ENCODE measurements at places on chromosomes 7 and 10. TPM values are rescaled to one million over a fixed set of nuclear protein-coding genes. Genes with fewer than 3 reads are reported as not detected.

The STEAP1B gene
- total RNA-seq: 22.7 TPM

GRCh38 chr10:44153918-44154670 lies 230.8 kb downstream of the CXCL12 start:
- DNase-seq: no peak

DNA sequence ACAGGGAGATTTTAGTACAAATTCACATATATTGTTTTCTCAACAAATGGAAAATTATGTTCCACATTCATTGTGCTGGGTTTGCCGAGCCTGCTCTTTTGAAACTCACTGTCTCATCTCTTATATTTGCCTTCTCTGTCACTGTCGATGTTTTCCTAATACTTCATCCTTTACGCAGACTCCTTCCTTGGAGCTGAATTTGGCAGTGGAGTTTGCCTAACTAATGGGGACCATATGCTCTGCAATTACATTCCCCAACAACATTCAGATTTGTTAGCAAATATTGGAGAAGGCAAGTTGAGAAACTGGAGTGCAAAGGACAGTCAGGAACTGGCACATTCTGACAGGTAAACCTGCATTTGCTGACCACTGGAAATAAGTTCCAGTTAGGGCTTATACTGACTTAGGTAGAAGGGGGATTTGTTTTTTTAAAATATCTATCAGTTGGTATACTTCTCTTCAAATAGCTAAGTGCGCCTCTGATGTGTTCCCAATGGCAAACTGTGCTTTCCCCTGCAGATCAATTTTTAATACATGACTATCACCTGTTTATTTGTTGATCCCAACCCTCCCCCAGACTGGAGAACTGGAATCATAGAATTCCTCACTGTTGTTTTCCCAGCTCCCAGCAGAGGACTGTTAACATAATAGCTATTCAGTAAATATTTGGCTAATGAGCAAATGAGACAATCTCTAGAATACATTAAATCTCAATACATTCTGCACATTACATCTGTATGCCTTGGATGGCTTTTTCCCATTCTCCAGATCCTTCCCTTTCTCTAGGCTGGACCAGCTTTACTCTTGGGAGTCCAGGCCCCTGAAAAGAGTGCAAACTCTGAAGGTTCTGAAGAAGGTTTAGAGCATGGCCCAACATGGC lies 769.3 kb downstream of the KCNMA1 start:
- DNase-seq: no peak

GRCh38 chr10:101903827-101904550 lies 60.4 kb upstream of the KCNIP2 start:
- DNase-seq: no peak

The CAMK1D gene
- total RNA-seq: 3.4 TPM

GRCh38 chr10:44419790-44420549 lies 35.1 kb upstream of the CXCL12 start:
- DNase-seq: no peak

- no peak for DNase-seq
Observed at GRCh38 chr10:77541247-77541646, 96.4 kb downstream of the KCNMA1 start.

GRCh38 chr10:52004342-52004949 lies 305.1 kb upstream of the CSTF2T start:
- DNase-seq: peak; percentile 55

The TSPAN33 gene
- 22.1 TPM for total RNA-seq

- peak; percentile 80 for DNase-seq
Observed at GRCh38 chr10:44385696-44386441, 972 bp upstream of the CXCL12 start.

The ENO4 gene
- 1.9 TPM for total RNA-seq

DNA sequence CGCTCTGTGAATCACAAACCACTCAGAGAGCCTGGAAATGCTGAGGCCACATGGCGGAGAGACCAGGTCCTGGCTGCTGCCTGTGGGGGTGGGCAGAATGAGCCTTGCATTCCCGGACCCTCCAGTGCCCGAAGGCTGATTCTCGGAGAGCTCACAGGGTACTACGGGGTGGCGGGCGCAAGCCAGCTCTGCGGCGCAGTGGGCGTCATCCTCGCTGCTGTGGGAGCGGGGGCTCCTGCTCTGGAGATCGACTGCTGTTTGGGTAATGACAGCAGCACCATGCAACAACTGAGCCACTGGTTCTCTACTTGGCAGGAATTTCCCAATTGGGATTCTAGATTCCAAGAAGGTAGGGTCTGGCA lies 108.0 kb downstream of the PTPRN2 start:
- DNase-seq: no peak

The TAS2R41 gene
- total RNA-seq: 0.10 TPM

GRCh38 chr7:28217143-28217542 lies 36.5 kb upstream of the JAZF1 start:
- no peak for DNase-seq

The PON3 gene
- not detected for total RNA-seq

GRCh38 chr7:80883154-80884025 lies 35.5 kb downstream of the SEMA3C start:
- DNase-seq: no peak

DNA sequence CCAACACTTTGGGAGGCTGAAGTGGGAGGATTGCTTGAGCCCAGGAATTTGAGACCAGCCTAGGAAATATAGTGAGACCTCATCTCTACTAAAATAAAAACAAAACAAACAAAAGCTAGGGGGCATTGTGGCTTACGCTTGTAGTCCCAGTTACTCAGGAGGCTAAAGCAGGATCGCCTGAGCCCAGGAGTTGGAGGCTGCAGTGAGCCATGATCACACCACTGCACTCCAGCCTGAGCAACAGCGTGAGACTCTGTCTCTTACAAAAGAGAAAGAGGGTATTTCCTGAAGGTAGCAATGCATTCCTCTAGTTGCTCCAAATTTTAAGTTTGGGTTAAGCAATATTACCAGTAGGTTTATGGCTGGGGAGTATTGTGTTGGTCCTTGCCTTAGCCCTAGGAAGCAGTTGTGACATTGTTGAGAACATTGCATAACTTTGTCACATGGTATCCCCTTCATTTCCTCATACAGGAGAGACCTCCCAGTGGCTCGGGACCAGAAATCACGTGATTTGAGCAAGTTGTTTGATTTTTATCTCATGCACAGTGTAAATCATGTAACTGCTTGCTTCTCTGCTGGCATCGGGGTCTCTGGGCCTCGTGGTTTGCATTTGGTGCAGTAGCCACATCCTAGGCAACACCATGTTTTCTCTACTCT lies 23.3 kb upstream of the SMARCD3 start:
- no peak for DNase-seq

DNA sequence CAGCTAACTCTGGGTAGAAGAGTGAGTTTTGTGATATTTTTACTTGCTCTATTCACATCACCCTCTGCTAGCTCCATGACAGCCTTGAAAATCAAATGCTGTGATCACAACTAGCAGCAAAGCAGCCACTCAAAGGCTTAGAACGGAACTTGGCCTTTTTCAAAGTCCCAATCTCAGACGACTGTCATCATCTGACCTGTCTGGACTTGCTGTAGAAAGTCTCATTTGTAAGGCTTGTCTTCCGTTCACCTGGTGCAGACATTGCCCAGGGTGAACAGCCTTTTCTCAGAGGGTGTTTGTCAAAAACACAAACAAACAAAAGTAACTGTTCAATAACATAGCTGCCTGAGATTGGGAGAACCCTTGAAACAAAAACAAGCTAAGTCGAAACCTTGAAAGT lies 458.9 kb upstream of the ADARB2 start:
- DNase-seq: no peak

- no peak for DNase-seq
Observed at GRCh38 chr10:10829576-10829975, 188.1 kb upstream of the CELF2 start.

DNA sequence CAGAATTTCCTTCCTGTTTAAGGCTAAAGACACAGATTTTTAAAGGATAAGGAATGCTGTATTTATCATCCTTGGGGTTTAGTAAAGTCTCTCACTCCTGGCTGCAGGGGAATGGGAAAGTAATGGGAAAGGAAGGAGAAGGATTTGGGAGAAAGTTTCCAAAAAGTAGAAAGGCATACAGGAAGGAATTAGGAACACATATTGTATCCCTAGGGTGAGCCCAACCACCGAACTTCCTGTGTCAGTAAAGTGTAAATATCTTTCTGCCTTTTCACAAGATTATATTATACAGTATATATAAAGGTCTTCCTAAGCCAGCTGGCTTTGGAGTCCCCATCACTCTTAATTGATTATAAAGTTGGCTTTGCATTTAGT lies 12.0 kb upstream of the UBE2D1 start:
- DNase-seq: no peak

GRCh38 chr7:116524609-116525297 lies at the start of gene CAV1:
Gene CAV1, plus strand, starts transcription at chr7:116525036. Its CDS starts 27 bp downstream, at chr7:116525063.
- DNase-seq: peak; percentile 79

- no peak for DNase-seq
Observed at GRCh38 chr7:77822269-77822668, 23.7 kb downstream of the PHTF2 start.

- DNase-seq: no peak
Observed at GRCh38 chr10:59508296-59508695, 145.9 kb upstream of the FAM13C start.

DNA sequence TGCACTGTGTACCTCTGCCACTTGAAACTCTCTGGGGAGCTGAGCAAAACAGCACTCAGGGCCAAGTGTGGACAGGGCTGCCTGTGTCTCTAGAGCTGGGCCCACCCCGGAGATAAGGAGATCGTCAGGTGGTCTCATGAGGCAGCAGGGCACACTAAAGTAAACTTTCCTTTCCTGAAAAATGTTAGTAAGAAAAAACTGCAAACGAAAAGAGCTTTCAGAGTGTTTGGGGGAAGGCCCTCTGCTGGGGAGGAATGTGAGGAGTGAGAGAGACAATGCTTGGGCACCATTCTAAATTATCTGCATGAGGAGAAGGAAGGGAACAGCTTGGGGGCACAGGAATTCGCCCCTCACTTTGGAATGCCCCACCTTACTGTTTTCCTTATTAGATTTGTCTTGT lies 127.7 kb downstream of the ATXN7L1 start:
- peak; percentile 51 for DNase-seq

- peak; percentile 41 for DNase-seq
Observed at GRCh38 chr7:66952343-66953043, 31.5 kb downstream of the TMEM248 start.
